ENCODE measurements at places on chromosomes 1 and 21.

DNA sequence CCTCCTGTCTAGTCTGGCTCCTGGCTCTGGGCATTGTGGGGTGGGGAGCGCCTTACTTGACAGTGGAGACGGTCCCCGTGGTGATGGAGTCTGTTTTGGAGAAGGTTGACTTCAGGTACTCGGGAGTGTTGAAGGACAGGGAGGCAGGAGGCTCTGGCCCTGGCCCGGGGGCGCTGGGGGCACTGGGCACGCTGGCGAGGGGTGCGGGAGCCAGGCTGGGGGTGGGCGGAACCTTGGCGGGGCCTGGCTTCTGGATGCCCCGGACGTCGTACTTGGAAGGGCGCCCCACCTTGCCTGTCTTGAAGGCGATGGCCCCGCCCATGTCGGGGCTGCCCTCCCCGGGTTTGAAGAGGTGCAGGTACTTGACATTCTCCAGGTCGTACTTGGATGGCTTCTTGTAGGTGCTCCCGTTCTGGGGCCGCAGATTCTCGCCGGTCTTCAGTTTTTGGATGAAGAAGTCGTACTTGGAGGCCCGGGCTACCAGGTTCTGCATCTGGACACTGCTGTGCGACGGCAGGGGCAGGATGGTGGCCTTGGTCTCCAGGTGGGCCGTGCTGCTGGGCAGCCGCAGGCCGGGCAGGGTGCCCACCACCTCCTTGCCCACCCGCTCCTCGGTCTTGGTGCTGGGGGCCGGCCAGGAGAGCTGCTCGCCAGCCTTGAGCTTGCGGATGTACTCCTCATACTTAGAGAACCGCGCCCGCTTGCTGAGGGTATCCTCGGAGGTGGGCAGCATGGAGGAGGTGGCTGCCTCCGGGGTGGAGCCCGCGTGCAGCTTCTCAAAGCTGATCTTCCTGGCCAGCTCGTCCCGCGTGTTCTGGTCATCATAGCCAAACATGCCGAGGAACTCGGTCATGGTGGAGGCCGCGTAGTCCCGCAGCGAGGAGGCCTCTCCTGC lies 136.6 kb downstream of the CASZ1 start:
- no peak for DNase-seq

GRCh38 chr1:158035976-158036583 lies 42.6 kb downstream of the KIRREL1 start:
- DNase-seq: no peak

DNA sequence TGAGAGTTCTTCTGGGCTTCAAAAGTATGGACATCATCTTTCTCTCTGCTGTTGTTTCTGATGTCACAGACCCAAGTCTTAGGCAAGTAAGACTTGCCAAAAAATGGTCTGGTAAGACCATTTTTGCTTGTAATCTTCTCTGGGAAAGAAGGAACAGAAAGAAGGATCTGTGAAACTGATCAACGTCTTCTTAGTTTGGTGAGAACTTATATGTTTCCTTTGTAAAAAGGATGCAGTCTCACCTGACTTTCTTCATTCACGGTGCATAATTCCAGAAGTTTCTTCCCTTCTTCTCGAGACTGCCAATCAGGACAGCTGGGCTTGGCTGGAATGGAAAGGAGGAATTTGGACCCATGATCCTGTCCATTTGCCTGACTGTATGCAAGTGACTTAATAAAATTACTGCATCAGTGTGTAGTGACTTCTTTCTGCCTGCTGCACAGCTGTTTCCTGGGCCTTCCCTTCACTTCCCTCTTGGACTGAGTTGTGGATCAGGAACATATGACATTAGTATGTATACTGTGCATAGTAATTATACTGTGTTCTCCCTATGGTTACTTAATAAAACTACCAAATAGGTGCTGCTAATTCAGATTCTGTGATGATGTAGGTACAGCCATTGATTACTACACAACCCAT lies 7.6 kb upstream of the DENND1B start:
- DNase-seq: no peak

DNA sequence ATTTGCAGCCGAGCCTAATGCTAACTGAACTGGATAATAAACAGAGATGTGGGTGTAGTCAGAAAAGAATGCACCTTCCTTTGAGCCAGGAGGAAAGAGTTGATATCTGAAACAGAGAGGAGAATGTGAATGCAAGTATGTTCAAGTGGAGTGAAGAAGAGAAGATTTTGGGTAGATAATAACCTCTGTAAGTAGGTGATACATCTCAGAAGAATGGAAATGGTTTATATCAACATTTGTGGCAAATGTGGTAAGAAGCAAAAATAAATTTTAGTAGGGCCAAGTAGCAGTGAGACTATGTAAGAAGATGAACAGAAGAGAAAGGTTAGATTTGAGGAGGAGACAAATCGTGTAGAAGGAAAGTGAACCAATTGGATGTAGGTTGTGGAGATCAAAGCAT lies 1.7 kb upstream of the DNTTIP2 start:
- DNase-seq: no peak

DNA sequence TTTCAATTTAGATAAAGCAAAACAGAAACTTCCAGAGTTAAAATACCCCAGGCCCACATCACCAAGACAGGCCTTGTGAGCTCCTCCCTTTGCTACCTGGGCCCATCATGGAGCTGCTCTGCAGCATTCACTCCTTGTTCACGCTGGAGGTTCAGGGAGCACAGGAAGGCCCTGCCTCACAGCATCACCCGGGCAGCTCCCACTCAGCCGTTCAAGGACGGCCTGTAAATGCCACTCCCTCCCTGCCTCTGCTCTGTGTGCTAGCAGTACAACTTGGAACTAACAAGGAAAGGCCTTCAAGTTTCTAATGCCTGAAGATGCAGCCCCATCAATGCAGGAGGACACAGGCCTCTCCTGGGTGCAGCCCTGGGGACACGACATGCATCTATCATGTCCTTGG lies 11.6 kb downstream of the ATP5PO start:
- DNase-seq: no peak

Measured in substantia nigra (tissue), 51 donors.